Activated T-cell treated with anti-CD3 and anti-CD28 coated beads for 4 hours (primary cell): ENCODE measurements at places on chromosomes 6 and 20.

- no peak for DNase-seq
These were observed 220.9 kb downstream of the HACE1 start for GRCh38 chr6:104638841-104639290.

DNA sequence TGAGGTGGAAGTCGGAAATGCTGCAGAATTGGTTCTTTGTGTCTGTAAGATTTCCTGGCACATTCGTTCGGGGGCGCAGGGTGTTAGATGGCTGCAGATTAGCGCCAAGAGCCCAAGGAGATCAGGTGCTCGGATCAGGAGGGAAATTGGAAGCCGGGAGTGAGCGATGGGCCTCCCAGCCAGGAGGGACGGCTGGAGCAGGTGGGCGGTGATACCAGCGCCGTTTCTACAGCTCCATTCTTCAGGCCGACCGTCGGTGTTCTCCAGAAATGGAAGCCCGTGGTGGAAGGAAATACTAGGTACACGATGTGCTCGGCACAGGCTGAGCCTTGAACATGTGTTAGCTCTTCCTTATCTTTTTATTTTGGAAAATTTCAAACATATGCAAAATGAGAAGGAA lies 6.5 kb downstream of the SIRPA start:
- DNase-seq, result no peak

- no peak for DNase-seq
These were observed 34.2 kb upstream of the KAT14 start for GRCh38 chr20:18103497-18103896.

DNA sequence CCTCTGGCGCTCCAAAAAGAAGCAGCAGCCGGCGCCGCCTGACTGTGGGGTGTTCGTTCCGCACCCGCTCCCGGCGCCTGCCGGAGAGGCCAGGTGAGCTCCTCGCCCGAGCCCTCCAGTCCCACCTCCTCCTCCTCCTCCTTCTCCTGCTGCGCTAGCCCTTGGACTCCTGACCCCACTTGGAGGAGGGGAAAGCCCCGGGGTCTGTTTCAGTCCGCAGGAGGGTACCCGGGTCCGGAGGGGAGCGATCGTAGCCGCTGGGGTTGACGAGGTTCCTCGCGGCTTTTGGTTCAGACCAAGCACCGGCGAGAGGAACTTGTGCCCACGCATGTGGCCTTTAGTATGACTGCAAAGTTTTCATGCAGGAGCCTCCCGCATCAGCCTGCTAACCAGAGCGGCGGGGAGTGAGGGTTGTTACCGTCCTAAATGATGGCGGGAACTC lies 493 bp downstream of the CRYBG1 start:
- no peak for DNase-seq

DNA sequence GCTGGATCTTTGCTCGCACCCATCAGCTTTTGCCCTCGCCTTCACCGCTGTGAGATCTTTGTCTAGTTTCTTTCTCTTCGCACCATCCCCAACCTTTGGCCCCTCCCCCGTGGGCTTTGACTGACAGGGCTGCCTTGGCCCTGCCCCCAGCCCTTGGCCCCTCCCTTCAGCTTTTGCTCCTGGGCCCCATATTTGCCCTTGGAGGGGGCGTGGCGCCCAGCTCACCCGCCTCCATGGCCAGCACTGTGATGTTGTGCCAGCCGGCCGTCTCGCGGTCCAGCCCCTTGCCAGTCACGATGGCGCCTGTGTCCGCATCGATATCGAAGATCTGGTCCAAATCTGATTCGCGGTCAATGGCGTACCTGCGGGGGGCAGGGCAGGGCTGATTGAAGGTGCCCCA lies 81.1 kb downstream of the CD40 start:
- DNase-seq, result no peak

- DNase-seq, result no peak
These were observed 74.8 kb downstream of the GCNT2 start for GRCh38 chr6:10595731-10596664.

GRCh38 chr6:112343977-112344376 lies 3.2 kb upstream of the RFPL4B start:
- DNase-seq, result no peak

- no peak for DNase-seq
These were observed 22.4 kb downstream of the C20orf173 start for GRCh38 chr20:35506872-35507638.

- DNase-seq, result no peak
These were observed 117.8 kb downstream of the ZDHHC14 start for GRCh38 chr6:157498817-157499216.

- no peak for DNase-seq
These were observed 289.4 kb upstream of the STXBP5 start for GRCh38 chr6:146914489-146915483.

- DNase-seq, result no peak
These were observed 131.3 kb downstream of the C6orf118 start for GRCh38 chr6:165178056-165178455.

- no peak for DNase-seq
These were observed 89.6 kb upstream of the CDH4 start for GRCh38 chr20:61162451-61162850.

GRCh38 chr20:38447251-38447661 lies 12.1 kb upstream of the SNHG17 start:
- no peak for DNase-seq

GRCh38 chr6:5712349-5713215 lies 294.1 kb downstream of the NRN1 start:
- DNase-seq, result no peak

GRCh38 chr6:51105357-51105756 lies 286.7 kb downstream of the TFAP2B start:
- DNase-seq, result no peak

GRCh38 chr6:54299542-54300269 lies 8.5 kb upstream of the TINAG start:
- DNase-seq, result no peak

DNA sequence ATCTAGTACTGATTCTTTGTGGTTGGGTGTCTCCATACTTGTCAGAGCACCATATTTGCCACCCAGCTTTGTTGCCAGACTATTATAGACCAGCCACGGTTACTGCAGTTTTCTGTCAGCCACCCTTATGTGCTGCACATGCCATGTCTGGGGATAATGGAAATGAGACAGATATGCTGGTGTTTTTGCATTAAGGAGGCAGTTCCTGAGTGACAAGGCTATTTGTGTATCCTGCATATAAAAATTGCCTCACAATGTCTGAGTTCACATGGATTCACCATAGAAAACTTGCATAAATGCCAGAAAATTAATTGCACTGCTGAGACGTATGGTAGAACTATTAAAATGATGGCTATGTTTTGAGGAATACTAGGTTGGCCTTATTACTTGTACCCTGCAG lies 51.8 kb downstream of the NKAIN2 start:
- no peak for DNase-seq

DNA sequence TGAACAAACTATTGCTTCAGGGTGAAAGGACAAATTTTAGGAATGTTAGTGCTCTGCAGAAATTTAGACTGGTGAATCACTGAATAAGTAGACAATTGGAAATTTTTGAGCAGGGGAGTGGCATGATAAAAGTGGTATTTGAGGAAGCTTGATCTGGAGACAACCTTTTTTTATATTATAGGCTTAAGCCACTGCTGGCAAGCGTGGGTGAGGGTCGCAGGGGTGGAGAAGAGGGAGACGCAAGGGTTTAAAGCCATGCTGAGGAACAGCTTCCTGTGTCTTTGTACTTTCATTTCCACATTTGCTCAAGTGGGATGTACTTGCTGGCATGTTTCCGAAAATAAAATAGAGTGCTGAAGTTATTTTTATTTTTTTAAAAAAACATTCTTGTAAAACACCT lies 23.7 kb downstream of the NCOA7 start:
- DNase-seq, result no peak

DNA sequence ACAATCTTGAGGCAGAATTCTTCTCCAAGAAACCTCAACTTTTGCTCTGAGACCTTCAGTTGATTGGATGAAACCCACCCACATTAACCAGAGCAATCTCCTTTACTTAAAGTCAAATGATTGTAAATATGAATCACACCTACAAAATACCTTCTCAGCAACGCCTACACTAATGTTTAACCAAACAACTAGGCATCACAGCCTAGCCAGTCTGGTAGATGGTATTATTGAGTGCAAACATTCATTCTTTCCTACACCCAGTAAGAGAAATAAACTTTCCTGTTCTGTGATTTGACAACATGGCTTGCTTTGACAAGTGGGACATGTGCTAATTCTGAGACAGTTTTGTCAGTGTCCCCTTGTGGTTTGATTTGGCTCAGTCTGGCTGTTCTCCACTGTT lies 252.2 kb downstream of the HACE1 start:
- DNase-seq, result no peak

DNA sequence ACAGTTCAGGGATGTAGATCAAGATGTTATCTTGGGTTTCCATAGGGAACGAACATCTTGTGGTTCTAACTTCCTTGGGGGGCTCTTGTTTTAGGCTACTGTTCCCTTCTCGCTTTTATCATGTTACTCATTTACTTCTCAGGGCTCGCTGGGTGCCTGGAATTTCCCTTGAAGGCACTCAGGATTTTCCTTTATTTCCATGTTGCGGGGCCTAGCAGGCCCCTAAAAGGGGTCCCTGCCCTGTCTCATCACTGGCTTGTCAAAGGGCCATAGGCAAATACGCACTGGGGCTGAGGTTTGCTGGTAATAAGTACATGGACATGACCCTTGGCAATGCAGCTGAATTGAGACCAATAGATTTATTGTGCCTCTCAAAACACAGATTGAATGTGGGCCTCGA lies 262.3 kb downstream of the CDH4 start:
- DNase-seq, result no peak

- DNase-seq, result no peak
These were observed 103.4 kb upstream of the STMND1 start for GRCh38 chr6:16998461-16998860.

DNA sequence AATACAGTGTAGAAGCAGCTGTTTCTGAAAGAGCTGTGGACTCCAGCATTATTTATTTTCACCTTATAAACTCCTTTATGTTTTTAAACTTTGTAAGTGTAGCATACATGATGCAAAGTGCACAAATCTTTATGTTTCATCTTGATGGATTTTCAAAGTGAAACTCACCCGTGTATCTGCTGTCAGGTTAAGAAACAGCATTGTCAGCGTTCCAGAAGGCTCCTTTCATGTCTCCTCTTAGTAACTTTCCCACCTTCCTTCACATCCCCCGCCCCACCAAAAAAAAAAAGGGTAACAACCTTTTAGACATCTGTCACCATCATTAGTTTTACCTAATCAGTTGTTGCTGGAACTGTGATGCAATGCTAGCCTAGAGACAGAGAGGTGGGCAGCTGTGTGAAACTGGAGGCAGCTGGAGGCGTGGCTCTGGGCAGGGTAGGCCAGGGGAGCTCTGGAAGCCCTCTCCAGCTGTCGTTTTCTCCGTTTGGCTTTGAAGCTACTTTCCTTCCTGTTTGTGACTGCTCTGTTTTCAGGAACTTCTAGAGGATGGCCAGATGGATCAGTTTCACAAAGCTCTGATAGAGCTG lies 7.2 kb downstream of the ACTR5 start:
- no peak for DNase-seq

GRCh38 chr6:162377735-162378134 lies 349.8 kb downstream of the PRKN start:
- DNase-seq, result no peak

DNA sequence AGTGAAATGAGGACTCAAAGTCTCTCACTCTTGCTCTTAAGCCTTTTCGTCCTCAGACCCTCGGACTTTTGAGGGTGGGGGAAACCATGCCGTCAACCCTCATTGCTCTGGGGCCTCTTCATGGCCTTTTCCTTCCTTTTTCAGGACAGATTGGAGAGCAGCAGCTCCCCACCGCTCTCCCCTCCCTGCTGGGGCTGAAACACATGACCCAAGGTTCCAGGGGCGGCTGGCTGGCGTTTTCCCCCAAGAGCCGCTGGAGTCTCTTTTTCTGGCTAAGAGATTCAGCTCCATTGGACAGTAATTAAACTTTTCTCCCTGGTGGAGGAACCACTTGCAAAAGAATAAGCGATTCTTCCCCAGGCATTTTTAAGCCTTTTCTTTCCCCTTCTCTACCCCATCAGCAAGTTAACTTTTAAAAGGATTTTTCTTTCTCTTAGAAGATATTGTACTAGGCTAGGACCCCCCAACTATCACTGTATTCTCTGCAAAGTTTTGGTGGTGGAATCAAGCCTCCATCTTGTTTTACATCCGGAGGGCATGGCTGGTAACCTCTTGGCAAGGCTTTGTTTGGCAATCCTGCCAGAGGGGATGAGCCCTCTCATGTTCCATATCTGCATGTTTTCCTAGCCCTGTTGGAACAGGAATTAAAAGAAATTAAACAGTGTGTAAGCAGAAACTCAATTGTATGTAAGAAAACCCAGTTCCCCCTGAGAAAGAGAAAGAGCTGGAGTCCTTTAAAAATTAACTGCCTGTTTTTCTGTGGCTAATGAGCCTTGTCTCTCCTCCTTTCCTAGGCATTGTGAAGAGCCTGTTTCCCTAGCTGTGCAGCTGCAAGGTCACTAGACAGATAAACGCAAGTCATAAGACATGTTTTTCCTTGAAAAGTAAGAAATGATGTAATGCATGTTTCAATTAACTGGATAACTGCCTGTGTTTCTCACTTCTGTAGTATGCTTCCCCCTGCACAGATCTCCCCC lies 100.8 kb upstream of the GPR6 start:
- DNase-seq, result no peak

DNA sequence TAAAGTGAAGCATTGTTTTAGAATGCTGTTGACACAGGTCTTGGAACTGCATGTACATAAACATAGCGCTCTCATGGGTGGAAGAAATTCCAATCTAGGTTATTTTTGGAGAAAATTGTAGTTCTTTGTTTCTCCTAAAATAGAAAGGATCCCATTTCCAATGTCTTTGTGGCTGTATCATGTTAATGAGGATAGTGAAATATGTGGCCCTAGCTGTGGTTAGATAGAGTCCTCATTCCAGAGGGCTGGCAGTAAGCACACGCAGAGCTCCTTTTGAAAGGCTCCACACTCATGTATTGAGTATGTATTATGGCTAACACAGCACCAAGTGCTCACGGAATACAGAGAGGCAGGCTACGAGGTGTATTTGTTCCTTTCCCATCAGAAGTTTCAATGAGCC lies 60.9 kb downstream of the SNRNP48 start:
- DNase-seq, result no peak

GRCh38 chr20:36261389-36262105 lies 25.3 kb downstream of the AAR2 start:
- DNase-seq, result no peak

- no peak for DNase-seq
These were observed 186.5 kb downstream of the PDE7B start for GRCh38 chr6:136037876-136038460.

- DNase-seq, result no peak
These were observed 1097.8 kb downstream of the KIF16B start for GRCh38 chr20:15475483-15475882.

DNA sequence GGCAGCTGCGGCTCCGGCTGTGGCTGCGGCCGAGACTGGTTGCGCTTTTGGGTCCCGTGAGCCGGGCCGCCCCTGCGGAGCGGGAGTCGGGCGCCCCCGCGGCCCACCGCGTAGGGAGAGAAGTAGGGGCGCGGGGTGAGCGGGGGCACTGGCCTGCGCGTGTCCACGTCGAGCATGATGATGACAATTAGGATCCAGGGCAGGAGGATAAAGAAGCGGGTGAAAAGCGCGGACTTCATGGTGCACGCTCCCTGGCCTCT lies 739 bp downstream of the B3GAT2 start:
- DNase-seq, result no peak

DNA sequence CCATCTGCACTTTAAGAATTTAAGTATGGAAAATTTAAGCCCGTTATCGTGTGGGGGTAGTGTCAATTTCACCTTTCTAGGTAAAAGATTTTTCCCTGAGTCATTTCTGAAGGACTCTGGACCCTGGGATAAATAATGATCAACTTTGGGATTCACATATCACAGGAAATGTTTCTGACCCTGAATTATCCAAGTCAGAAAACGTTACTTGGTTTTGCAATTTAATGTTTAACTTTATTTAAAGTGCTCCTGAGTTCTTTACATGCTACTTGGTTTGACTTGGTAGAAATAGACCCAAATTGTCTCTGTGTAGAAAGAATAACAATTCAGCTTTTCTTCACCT lies 1.5 kb upstream of the SLC17A3 start:
- DNase-seq, result no peak
